SK-MEL-5 (cell line): ENCODE measurements at places on chromosomes 4 and X. TPM values are rescaled to one million over a fixed set of nuclear protein-coding genes. Genes with fewer than 3 reads are reported as not detected.

LAMP2 gene
- 218 and 221 TPM in 2 replicates for total RNA-seq

DNA sequence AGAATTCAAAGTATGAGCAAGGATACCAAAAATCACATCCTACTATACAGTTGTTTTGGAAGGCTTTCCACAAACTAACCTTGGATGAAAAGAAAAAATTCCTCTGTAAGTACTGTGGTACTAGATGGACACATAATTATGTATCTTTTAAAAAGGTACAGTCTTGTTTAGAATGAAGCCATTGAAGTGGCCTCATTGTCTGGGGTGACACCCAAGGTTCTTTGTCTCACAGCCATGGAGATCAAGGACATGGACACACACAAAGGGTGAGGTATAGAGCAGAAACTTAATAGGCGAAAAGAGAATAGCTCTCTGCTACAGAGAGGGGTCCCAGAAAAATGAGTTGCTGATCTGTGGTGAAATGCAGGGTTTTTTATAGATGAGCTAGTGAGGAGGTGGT, 16.8 kb upstream of the HERC5 start:
- DNase-seq, result no peak

DNA sequence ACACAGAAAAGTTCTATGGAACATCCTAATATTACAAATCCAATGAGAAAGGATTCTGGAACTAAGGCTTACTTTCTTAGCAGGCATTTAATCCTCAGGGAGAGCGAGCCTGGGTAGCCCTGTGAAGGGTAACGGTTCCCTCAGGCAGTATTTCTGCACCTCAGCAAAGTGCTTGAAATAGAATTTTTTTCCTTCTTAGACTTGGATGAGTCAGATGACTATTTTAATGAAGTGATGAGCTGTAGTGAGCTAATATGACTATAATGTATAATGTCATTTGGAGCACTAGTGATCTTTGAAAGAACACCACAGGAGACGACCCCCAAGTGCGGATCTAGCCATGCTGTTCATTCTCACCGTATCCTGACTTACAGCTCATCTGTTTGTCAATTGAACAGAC, 493.0 kb upstream of the FAM241A start:
- DNase-seq, result peak; percentile 71

GRCh38 chr4:6085691-6086628, 67.7 kb upstream of the C4orf50 start:
- no peak for DNase-seq
